Vagina (tissue), 2 donors: ENCODE measurements at places on chromosomes 3 and 15. TPM values are rescaled to one million over a fixed set of nuclear protein-coding genes. Genes with fewer than 3 reads are reported as not detected.

DNA sequence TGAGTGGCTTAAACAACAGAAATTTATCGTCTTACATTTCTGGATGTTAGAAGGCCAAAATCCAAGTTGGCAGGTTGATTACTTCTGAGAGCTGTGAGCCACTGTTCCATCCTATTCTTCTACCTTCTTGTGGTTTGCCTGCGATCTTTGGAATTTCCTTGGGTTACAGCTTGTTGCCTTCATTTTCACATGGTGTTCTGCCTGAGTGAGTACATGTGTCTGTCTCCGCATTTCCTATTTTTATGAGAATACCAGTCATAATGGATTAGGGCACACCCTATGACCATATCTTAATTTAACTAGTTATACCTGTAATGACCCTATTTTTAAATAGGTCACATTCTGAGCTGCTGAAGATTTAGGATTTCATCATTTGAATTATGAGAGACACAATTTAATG lies 294.3 kb downstream of the CNTN4 start:
- DNase-seq = no peak

TNFSF10 gene
- 92.8 TPM for total RNA-seq

DNA sequence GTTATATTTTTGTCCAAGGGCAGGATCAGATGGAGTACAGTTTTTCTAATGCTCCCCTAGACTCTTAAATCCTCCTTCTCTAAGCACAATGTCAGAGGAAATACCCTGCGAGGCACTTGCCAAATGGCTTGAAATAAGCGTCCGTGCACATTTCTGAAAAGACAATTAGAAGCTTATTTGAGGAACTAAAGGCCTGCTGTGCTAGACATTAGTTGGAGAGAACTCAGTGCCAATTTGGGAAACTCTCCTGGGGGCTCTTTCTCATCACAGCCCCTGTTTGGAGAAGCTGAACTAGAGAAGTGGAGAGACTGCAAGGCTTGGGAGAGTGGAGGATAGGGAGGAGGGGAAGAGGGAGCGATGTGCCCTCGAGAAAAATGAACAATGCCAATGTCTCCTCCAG lies 247.6 kb upstream of the C2CD4B start:
- DNase-seq = no peak

ITIH4 gene
- total RNA-seq = 5.9 TPM

RARRES1 gene
- total RNA-seq = 742 TPM

GRCh38 chr3:156477323-156477722 lies 77.6 kb downstream of the SSR3 start:
- no peak for DNase-seq

GRCh38 chr15:72141171-72142084 lies 23.2 kb downstream of the SENP8 start:
- no peak for DNase-seq

GRCh38 chr3:133295199-133295901 lies 104.5 kb upstream of the BFSP2 start:
- no peak for DNase-seq

- DNase-seq = no peak
Observed at GRCh38 chr3:170322566-170323269, 34.8 kb upstream of the SKIL start.

DNA sequence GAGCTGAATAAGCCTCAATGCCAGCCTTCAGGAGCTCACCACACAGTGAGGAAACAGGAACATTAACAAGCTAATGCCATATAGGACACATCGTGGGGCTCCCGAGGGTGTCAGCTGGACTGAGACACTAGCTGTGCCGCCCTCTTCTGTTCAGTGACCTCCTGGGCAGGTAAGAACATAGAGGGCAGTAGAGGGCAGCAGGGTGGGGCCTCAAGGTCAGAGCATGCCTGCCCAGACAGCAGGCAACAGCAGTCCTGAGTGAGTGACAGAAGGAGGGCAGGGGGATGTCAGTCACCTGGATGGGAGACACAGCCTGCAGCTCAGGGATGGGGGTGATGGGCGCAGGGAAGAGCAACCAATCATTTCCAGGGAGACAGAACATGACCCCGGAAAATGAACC lies 15.5 kb downstream of the NTRK3 start:
- DNase-seq = no peak

DNA sequence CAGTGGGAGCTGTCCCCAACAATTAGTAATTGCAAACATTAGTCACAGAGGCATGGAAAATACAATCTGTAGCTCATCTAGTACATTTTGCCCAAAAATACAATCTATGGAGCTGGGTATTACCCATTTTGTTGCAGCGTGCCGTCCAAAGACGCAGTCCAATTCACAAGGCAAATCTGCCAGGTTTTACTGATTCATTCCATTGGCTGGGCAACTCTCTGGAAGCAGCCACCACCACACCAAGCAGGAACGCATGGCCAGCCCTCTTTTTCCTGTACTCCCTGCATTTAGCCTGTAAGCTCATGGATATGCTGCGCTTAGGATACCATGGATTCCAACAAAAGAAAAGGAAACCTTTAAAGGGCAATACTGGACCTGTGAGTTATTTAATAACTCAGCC lies 60.5 kb upstream of the ARRDC4 start:
- no peak for DNase-seq

GRCh38 chr15:45148076-45149059 lies 18.6 kb downstream of the DUOX1 start:
- no peak for DNase-seq

DNA sequence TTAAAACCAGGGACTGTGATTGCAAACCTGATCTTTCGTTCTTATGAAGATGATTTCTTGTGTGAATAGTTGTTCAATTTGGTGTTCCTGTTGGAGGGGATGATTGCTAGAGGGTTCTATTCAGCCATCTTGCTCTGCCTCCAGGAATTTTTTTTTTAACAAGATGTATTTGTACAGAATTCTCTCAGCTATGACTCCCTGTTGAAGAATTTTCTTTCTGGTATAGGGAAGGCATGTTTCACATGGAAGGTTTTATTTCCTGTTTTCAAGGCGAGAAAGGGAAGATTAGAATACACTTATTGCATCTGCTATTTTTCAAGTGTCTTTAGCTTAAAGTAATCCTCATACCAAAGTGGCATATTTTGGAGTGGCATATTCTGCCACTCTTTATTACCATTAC lies 5.6 kb upstream of the LRRC34 start:
- no peak for DNase-seq

LYSMD4 gene
- total RNA-seq = 14.7 TPM

SLC9A9 gene
- total RNA-seq = 30.7 TPM

TMEM89 gene
- not detected for total RNA-seq

GRCh38 chr15:27889258-27889657 lies 209.9 kb downstream of the OCA2 start:
- no peak for DNase-seq

DNA sequence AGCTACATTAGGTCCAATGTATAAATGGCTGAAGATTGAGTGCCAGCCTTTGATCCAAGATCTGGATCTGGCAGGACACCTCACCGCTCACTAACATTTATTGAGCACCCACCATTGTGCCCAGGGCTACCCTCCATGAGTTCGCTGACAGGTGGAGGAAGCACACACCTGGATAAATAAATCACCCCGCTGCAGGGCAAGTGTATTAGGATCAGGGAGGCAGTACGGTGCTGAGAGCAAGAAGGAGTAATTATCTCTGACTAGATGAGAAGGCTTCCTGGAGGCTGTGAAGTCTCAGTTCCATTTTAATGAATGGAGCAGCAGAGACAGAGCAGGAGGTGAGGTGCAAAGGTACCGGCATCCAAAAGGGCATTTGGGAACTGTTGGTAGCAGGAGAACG lies 104.1 kb downstream of the LIPC start:
- no peak for DNase-seq

ZNF502 gene
- total RNA-seq = 4.4 TPM

GRCh38 chr15:76349301-76350070 lies 12.9 kb downstream of the ISL2 start:
- DNase-seq = no peak

- DNase-seq = no peak
Observed at GRCh38 chr15:74170875-74171578, 2.5 kb upstream of the ISLR start.

COL8A1 gene
- total RNA-seq = 23.1 TPM

DUOX1 gene
- total RNA-seq = 98.7 TPM

GRCh38 chr3:131082871-131083863 lies 56.5 kb downstream of the NEK11 start:
- DNase-seq = no peak

DNA sequence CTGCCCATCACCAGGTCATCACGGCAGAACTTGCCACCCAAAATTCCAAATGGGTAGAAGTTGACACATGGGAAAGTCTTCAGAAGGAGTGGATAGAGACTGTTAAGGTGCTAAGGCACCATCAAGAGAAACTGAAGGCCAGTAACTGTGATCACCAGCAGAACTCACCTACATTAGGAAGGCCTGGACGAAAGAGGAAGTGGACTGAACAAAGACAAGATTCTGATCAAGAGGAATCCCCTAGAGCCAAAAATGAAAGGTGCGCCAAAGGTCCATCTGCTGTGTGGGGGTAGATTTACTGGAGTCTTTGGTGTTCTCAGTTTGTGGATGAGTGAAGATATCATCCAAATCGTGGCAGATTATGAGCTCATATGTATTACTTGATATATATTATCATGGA lies 46.3 kb upstream of the P3H2 start:
- no peak for DNase-seq

- no peak for DNase-seq
Observed at GRCh38 chr3:101243285-101244211, 76.8 kb downstream of the IMPG2 start.

DNA sequence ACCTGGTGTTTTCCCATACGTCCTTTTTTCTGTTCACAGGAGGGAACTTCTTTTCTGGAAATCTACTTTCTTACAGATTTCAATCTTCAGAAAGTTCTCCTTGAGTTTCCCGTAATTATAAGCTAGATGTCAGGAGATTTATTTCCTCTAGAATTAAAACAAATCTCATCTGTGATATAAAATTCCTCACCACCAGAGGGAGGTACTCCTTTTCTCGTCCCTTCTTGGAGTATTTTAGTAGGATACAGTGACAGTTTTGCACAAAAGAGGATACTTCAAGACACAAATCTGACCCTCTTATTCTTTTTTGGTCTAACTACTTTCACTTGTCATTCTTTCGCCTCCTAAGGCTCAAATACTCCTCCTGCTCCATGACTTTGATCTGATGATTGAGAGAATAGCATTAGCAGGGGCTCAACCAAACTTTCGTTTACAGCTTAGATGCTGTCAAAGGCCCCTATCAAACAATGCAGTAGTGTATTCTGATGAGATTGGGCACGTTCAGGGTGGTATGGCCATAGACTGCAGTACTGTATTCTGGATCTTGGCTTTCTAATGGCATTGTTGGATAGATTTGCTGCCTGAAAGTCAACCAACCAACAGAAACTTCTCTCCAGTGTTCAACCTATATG lies 38.0 kb downstream of the TMEM41A start:
- no peak for DNase-seq

GMNC gene
- total RNA-seq = 0.25 TPM

- DNase-seq = no peak
Observed at GRCh38 chr3:159593927-159594605, 394.6 kb upstream of the IL12A start.

GRCh38 chr15:24916305-24917009 lies 38.3 kb upstream of the SNRPN start:
- no peak for DNase-seq

GRCh38 chr3:169213956-169214355 lies 449.6 kb downstream of the MECOM start:
- no peak for DNase-seq

P2RY1 gene
- 17.9 TPM for total RNA-seq

DNA sequence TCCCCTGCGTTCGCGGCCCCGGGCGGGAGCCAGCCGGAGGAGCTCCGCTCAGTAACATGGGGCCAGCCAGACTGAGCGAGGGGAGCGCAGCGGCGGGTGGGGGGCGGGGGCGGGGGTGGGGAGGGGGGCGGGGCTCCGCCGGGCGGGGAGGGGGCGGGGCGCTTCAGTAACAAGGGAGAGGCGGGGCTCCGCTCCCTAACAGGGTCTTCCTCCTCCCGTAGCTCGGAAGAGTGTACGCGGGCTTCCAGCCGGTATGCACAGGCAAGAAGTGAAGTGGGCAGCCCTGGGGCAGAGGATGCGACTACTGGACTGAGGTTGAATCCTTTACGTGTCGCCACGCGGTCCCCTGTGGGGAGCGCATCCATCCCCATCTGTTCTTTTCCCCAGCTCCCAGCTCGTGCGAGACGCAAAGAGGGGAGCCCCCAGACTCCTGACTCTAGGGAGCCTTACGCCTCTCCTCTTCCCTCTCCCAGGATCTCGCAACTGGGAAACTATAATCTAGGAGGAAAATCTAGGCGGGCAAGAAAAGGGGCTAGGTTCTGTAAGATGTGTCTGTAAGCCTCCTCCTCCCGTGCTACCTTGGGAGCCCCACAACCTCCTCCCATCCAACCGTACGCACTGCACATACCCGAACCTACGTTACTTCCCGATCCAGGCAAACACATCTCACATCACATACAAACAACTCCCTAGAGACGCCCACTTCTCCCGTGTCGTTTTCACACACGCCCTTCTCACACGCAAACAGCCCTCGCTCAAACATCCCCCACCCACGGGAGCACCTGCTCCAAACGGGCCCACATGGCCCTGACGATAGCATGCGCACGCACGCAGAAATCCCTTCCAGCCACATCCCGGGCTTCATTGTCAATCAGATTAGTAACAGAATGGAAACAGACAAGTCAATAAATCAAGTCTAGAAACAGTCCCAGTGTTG lies at the start of gene SHF:
Gene SHF (minus strand): TSS at position 73 of the 937 bp plus-strand sequence. CDS start 15 bp downstream, at position 58.
- no peak for DNase-seq

DNA sequence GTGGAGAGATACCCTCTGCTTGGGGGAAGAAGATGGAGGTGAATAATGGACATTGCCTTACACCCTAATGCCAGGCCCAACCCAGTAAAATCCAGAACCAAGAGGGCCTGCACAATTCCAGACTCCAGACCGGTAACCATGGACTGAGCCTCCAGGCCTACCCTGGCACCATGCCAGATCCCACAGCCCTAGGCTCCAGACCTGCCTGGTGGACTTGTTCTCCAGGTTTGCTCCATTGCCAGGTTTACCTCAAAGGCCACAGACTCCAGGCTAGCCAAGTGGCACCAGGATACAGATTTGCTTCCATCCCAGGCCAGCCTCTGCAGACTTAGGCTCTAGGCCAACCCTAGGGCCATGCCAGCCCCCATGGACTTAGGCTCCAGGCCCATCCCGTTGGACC lies 14.0 kb downstream of the PLCH1 start:
- no peak for DNase-seq

GRCh38 chr3:17972476-17972875 lies 230.0 kb upstream of the TBC1D5 start:
- DNase-seq = no peak

GRCh38 chr3:45518376-45519135 lies 76.0 kb upstream of the LIMD1 start:
- no peak for DNase-seq

DNA sequence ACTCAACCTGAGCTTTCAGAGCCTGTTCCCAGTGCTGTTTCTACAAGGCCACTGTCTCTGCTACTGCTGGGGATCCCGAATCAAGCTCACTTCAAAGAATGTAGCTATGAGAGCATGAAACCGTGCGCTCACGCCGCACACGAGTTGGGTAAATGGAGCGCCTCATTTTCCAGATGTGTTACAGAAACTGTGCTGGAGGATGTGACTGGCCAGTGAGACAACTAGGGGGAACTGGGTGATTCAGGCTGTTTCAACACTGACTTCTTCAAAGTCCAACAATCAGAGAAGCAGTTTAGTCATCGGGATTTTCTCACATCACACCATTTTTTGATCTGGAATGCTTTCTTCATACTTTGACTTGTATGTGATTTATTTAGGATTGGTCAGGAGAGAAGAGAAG lies 3.5 kb downstream of the ZNF710 start:
- no peak for DNase-seq

GOLGA6L7 gene
- not detected for total RNA-seq
